ENCODE measurements at places on chromosomes 1 and 21.

GRCh38 chr1:77639056-77639455 lies 43.4 kb downstream of the ZZZ3 start:
- no peak for DNase-seq

DNA sequence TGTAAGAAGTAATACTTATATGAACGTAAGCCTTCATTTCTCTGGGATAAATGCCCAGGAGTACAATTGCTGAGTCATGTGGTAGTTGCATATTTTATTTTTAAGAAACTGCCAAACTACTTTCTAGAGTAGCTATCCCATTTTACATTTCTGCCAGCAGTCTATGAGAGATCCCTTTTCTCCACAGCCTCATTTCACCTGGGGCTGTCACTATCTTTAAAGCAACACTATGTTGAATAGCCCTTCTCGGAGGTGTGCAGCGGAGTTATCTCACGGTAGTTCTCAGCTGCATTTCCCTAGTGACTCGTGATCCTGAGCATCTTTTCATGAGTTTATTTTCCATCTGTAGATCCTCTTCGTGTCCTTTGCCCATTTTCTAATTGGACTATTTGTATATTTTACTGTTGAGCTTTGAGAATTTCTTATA lies 93.4 kb downstream of the ADARB1 start:
- no peak for DNase-seq

- no peak for DNase-seq
Observed at GRCh38 chr1:150906329-150906728, 19.4 kb downstream of the CTXND2 start.

DNA sequence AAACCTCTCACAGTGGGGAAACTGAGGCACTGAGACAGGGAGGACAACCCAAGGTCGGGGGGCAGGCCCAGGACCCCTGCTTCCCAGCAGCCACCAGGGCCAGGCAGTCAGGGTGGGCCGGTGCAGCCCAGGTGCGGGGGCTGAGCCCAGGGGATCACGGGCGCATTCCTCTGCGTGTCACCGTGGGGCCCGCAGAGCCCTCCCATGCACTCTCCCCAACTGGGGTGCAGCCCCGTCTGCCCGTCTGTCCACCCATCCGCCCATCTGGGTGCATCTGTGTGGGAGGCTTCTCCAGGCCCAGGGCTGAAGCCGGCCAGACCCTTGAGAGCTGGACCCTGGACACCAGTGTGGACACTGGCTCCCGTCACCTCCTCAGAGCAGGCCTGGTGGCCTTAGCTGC lies 2.9 kb upstream of the PLCH2 start:
- no peak for DNase-seq

GRCh38 chr1:5688081-5689077 lies 303.8 kb downstream of the NPHP4 start:
- no peak for DNase-seq

- no peak for DNase-seq
Observed at GRCh38 chr1:21914880-21915640, 22.1 kb downstream of the HSPG2 start.

GRCh38 chr1:174448531-174448883 lies 743 bp downstream of the GPR52 start:
- no peak for DNase-seq

DNA sequence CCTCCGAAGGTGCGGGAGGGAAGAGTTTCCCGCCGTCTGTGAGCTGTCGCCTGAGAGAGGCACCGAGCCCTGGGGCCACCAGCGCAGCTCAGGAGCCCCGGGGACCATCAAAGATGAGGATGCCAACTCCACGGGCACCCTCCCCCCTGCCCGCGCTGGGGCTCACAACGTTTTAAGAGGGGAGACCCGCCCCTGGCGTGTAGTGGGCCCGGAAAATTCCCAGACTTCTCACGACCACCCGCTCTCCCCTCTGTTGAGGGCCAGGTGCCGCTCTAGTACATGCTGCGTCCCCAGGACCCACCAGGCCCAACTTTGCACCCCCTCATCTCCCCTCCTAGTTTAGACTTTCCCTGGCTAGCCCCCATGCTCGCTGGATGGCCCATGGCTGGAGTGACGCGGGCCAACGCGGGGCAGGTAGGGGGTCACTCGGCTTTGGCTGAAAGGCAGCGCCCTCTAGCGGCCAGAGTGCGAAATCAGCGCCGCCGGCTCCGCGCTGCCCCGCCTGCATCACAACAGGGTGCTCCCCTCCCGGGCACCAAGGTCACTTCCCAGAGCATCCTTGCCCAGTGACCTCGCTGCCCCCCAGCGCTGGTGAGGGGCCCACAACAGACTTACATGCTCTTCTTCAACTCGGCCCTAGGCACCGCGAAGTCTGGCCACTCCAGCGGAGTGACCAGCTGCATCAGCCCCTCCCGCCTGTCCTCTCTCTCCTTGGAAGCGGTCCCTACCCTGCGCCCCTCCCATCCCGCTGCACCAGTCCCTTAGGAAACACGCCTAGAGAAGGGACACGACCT lies 1.8 kb downstream of the CD160 start:
- DNase-seq: peak; percentile 67

GRCh38 chr1:218467101-218468072 lies 122.3 kb downstream of the TGFB2 start:
- no peak for DNase-seq

- DNase-seq: no peak
Observed at GRCh38 chr1:84110629-84111028, 33.4 kb upstream of the PRKACB start.

- no peak for DNase-seq
Observed at GRCh38 chr1:154748405-154748775, 121.7 kb downstream of the KCNN3 start.

GRCh38 chr1:47390843-47391242 lies 25.2 kb upstream of the FOXE3 start:
- DNase-seq: no peak

GRCh38 chr1:6483017-6483760 lies 8.3 kb downstream of the PLEKHG5 start:
- DNase-seq: no peak

- DNase-seq: no peak
Observed at GRCh38 chr1:150267896-150268295, 920 bp downstream of the APH1A start.

DNA sequence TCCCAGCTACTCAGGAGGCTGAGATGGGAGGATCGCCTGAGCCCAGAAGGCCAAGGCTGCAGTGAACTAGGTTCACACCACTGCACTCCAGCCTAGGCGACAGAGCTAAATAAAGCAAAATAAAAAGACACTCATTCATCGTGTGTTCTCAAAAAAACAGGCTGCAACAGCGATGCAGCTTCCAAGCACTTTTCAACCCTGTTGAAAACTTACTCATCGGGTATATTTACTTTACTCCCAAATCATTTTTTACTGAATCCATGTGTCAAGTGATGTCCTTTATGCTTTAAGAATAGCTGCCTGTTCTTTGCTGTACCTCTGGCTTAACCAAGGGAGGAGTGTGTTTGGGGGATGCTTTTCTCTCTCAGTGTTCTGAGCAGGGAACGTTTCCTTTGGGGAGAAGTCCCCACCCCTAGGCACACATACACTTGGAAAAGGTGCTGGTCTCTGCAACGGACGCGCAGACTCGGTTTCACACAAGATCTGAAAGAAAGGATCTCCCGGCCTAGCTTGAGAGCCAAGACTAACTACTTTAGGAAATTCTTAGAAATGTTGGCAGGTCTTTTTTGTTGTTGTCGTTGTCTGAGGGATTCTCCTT lies 1.4 kb downstream of the MAP1LC3C start:
- DNase-seq: no peak

- DNase-seq: no peak
Observed at GRCh38 chr1:31467005-31467674, 54.1 kb downstream of the SERINC2 start.

DNA sequence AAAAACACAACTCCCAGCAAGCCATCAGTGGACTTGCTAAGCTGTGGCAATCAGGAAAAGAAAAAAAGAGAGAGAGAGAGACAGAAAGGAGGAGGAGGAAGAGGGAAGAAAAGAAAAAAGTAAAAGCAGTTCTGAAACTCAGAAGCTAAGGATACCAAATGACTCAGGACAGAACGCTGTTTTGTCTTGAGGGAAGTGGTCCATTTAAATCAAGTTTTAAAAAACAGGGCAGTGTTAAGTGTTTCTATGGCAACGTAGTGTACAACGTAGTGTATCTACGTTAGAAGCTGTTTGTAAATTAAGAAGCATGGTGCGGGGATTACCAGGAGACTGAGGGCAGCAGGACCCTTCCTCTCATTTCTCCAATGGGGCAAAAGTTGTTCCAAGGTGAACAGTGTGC lies 5.8 kb downstream of the ADORA3 start:
- no peak for DNase-seq

GRCh38 chr21:24636696-24637095 lies 970.6 kb downstream of the MRPL39 start:
- DNase-seq: no peak

- DNase-seq: no peak
Observed at GRCh38 chr1:193926956-193927355, 740.5 kb upstream of the B3GALT2 start.

- DNase-seq: no peak
Observed at GRCh38 chr1:54627196-54627595, 3.9 kb upstream of the FAM151A start.

GRCh38 chr1:17573518-17574041 lies 34.1 kb downstream of the ARHGEF10L start:
- no peak for DNase-seq

- no peak for DNase-seq
Observed at GRCh38 chr21:40151611-40152010, 284.4 kb downstream of the PCP4 start.

DNA sequence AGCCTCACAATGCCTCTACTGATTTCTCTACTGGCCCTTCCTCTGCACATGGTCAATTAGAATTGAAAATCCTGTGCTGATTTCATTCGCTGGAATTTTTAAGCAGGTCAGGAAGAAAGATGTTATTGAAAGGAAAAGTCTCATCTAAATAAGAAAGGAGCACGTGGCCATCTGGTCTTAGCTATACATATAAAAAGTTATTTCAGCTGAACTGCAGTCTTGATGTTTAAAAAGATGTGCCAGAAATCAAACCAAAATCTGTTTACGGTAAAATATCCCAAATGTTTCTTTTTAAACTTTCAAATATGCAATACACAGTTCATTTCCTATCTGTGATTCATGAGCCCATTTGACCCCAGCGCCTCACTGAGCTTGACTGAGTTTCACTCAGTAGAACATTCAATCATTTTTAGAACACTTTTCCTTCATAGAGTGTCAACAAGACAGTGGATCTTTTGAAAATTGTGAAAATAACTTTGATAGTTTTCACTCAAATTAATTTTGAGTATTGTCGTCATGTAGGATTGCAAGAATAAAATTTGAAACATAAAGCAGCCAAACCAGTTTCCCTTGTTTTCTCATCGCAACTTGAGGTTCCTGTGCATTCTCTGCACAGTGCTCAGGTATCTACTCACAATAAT lies 293.6 kb downstream of the PTPRC start:
- no peak for DNase-seq

DNA sequence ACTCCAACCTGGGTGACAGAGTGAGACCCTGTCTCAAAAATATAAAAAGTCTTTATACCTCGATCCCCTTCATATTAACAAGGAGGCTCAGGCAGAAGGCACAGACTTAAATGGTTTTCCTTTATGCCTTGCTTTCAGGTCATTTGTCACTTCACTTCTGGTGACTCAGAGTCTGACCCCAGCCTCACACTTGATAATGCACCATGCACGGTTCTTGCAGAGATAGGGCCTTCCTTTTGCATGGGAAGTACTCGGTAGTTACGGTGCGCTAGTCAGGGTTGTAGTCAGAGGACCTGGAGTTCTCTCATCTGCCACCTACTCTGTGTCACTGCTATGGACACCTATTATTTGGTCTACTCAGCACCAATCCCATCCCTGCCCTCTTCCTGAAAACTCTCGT lies 43.6 kb upstream of the BMP8B start:
- DNase-seq: no peak

DNA sequence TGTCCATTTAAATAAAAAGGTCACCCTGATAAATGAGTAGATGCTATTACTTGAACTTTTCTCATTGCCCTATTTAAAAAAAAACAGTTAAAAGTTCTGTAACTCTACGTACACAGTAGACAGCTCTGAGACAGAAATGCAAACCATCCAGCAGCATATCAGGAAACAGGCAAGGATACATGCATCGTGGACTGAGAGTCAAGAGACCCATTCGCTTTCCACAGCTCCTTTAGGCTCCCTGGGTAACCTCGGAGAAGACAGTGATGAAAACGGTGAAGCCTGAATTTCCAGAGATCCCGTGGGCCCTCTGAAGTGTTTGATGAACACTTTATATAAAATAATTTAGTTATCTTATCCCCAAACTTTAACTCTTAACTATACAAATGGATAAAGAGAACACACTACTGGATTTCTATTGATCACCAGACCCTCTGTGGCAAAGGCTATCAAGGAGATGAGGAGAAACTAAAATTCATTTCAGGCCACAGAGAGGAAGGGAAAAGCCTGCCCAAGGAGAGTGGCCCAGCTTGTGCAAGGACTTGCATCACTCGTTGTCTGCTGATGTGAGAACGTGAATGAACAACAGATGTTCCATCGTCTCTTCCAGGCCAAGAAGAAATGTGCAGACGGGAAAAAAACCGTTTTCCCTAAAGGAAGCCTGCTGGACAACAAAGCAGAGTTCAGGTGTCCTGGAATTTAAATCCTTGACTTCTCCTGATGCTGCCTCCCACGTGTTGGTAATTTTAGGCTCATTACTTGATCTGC lies 131.0 kb downstream of the TGFBR3 start:
- no peak for DNase-seq

DNA sequence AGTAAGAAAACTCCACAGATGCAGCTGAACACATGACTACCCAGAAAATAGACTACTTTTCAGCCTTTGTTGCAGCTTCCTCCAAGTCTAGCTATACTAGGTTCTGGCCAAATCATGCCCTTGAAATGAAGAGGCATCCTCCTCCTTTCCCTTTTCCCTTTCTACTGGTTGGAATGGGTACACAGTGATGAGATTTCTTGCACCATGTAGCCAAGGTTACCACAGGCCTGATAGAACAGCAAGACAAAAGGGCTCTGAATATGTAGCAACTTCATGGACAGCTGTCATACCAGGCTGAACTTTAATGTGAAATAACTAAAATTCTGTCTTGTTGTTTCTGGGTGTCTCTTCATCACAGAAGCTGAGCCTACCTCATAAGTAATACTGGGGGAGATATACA lies 146.5 kb downstream of the PDE4B start:
- no peak for DNase-seq

GRCh38 chr21:31554511-31555022 lies 104.9 kb upstream of the SOD1 start:
- DNase-seq: peak; percentile 34

GRCh38 chr1:245298781-245299180 lies 144.0 kb downstream of the KIF26B start:
- DNase-seq: no peak

Measured in stimulated activated CD4-positive, alpha-beta T cell treated with anti-CD3 and anti-CD28 coated beads, Interleukin-1b, Interleukin-23, amount 100 ng/mL, for 4 hours (primary cell).